Ascending aorta (tissue), 2 donors: ENCODE measurements at places on chromosomes 16 and 17. TPM values are rescaled to one million over a fixed set of nuclear protein-coding genes. Genes with fewer than 3 reads are reported as not detected.

DNA sequence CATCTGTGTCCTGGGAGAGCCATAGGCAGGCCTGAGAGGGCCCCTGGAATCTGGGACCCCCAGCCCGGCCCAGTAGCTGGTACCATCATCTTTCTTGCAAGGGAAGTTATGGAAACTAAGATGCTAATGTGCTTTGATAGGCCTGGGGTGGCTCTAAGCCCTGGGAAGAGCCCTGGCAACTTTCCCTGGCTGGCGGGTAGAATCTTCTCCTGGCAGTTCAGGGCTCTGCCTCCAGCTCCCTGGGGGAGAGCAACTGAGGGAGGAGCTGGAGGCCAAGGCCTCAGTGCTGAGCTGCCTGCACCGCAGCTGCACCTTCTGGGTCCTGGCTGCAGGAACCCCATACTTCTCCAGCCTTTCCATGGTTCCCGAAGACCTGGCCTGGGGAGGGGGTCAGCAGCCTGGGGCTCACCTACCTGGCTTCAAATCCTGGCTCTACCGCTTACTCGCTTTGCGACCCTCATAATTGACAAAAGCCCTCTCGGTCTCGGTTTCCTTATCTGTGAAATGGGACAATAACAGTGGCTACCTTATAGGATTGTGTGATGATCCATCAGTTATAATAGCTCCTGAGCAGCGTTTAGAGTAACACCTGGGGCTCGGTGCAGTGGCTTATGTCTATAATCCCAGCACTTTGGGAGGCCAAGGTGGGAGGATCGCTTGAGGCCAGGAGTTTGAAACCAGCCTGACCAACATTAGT, 333.7 kb downstream of the SEC14L1 start:
- no peak overlapping the region for H3K4me3 ChIP-seq
- no peak overlapping the region for H3K27ac ChIP-seq
- no peaks in the 10 kb centered on the region for H3K27me3 ChIP-seq
- no peak for DNase-seq
- H3K36me3 ChIP-seq = no peaks in the 10 kb centered on the region
- H3K4me1 ChIP-seq = peaks cover 63% of the 10 kb centered on the region

DNA sequence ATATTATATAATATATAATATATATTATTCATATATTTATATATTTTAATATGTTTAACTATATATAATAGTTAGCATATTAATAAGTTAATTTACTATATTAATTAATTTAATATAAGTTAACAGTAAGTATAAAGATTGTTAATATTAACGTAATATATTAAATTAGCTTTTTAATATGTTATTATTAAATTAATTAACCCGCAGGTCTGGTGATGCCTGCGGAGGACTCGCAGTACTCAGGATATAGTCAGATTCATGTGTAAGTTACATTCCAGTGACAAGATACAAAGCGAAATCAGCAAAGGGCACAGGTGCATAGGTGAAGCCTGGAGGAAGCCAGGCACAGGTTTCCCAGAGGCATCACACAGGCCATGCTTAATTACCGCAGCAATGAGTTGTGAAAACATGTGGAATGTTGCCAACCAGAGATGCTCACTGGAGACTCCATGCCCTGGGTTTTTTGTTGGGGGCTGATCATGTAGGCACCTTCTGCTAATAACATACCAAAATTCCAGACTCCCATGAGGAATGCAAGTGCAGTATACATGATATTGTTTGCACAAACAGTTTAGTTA, 130.4 kb upstream of the MPHOSPH6 start:
- H3K27ac ChIP-seq = no peak overlapping the region
- H3K27me3 ChIP-seq = no peaks in the 10 kb centered on the region
- no peaks in the 10 kb centered on the region for H3K4me1 ChIP-seq
- no peak overlapping the region for H3K4me3 ChIP-seq
- no peaks in the 10 kb centered on the region for H3K36me3 ChIP-seq
- DNase-seq = no peak

DNA sequence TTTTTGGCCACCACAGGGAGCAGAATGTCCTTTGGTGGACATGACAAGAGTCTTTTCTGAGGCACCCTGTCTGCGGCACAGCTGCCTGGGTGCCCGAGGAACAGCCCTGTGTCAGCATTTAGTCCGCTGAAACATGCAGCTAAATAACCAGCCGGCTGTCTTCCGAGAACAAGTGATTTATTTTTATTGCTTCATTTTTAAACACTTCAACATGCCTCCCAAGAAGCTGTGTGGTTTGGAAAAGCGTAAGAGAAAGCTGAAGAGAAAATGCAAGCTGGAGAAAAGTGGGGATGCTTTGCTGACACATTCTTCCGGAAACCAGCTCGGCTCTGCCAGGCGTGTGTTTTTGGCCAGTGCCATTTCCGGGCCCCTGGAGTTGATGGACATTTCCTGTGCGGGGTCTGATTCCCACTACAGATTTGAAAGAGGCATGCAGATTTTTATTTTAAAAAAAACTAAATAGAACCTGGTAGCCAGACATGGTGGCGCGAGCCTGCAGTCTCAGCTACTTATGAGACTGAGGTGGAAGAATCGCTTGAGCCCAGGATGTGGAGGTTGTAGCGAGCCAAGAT, 94.7 kb downstream of the SEC14L1 start:
- H3K4me1 ChIP-seq = peaks cover 9% of the 10 kb centered on the region
- peak; percentile 85 for DNase-seq
- H3K27me3 ChIP-seq = no peaks in the 10 kb centered on the region
- H3K27ac ChIP-seq = peak overlapping the region; percentile 67
- H3K36me3 ChIP-seq = no peaks in the 10 kb centered on the region

DNA sequence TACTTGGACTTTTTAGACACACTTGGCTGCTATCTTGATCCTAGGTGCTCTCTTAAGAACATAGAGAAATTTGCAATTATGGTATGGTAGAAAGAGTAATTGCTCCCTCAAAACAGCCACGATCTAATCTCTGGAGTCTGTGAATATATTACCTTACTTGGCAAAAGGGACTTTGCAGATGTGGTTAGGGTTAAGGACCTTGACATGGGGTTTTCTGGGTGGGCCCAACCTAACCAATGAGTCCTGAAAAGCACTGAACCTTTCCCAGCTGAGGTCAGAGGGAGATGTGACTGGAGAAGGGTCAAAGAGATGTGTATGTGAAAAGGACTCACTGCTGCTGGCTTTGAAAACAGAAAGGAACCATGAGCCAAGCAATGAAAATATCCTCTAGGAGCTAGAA, 26.7 kb upstream of the MED13 start:
- H3K27ac ChIP-seq = no peak overlapping the region
- no peaks in the 10 kb centered on the region for H3K36me3 ChIP-seq
- H3K4me3 ChIP-seq = no peak overlapping the region

DNA sequence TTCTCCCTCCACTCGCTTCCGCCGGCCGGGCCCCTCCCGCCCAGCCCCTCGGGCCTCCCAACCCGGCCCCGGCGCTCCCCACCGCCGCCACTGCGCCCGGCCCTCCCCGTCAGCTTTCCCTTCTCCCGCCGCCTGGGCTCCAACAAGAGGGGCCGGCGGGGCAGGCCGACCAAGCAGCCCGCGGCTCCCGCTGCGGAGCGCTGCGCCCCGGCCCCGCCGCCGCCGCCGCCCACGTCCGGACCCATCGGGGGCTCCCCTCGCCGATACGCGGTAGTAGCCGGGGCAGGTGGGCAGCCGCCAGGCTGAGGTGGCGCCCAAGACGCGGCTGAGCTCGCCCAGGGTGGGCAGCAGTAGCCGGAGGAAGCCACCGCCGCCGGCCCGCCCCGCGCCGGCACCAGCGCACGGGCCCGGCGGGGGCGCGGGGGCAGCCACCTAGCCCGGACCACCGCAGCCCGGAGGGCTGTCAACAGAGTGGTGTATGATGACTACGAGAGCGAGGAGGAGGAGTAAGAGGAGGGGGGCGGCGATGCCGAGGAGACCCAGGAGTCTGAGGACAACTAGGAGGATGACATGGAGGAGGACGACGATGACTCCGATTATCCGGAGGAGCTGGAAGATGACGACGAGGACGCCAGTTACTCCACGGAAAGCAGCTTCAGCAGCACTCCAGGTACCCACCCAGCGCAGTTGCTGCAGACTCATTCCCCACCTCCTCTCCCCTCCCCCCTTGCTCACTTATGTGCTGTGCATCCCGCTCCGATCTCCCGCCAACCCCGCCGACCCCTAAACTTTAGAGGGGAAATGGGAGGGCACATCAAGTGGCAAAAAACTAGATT, 498 bp downstream of the LRRC37B start:
- peak overlapping the region; percentile 92 for H3K27ac ChIP-seq
- peaks cover 5% of the 10 kb centered on the region for H3K4me1 ChIP-seq
- no peak for DNase-seq
- no peaks in the 10 kb centered on the region for H3K27me3 ChIP-seq
- H3K36me3 ChIP-seq = no peaks in the 10 kb centered on the region
- H3K4me3 ChIP-seq = peak overlapping the region; percentile 87

- H3K4me3 ChIP-seq = peak overlapping the region; percentile 98
- no peak for DNase-seq
- H3K27ac ChIP-seq = peak overlapping the region; percentile 86
- no peaks in the 10 kb centered on the region for H3K27me3 ChIP-seq
- H3K4me1 ChIP-seq = peaks cover 16% of the 10 kb centered on the region
- H3K36me3 ChIP-seq = peaks cover 47% of the 10 kb centered on the region
Observed at GRCh38 chr16:1769402-1770300, 1.7 kb downstream of the NME3 start.

DNA sequence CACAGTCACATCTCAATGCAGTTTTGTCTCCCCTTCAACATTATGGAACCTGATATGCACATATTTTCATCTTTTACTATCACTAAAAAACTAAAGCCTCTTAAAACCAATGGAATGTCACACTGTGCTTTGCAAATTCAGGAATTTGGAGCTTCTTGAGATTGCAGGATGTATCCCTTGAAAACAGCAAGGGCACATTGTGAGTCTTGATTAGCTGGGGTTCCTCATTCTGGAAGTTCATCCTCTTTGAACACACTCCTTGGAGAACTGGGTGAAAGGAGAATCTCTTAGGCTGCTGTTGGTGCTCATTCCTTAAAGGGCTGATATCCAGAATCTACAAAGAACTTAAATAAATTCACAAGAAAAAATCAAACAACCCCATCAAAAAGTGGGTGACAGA, 21.1 kb upstream of the MYOCD start:
- no peaks in the 10 kb centered on the region for H3K4me1 ChIP-seq
- no peaks in the 10 kb centered on the region for H3K36me3 ChIP-seq
- H3K27ac ChIP-seq = no peak overlapping the region
- no peak overlapping the region for H3K4me3 ChIP-seq

The SOCS3 gene
- total RNA-seq = 620 TPM

The TRPV3 gene
- 0.11 TPM for total RNA-seq

The GLTPD2 gene
- not detected for total RNA-seq

The RNF222 gene
- not detected for total RNA-seq

The UBE2G1 gene
- total RNA-seq = 27.9 TPM
